Activated naive CD4-positive, alpha-beta T cell treated with anti-CD3 and anti-CD28 coated beads, Interleukin-2, amount 50 U/mL, for 72 hours (primary cell): ENCODE measurements at places on chromosomes 5 and 9.

GRCh38 chr9:116541402-116541801 lies 145.7 kb upstream of the TRIM32 start:
- no peak for DNase-seq

GRCh38 chr5:3373391-3373790 lies 222.2 kb upstream of the IRX1 start:
- DNase-seq, result no peak

GRCh38 chr5:10621832-10622231 lies 58.0 kb downstream of the ANKRD33B start:
- no peak for DNase-seq

- no peak for DNase-seq
Measured at GRCh38 chr9:126317513-126317912, 9.1 kb upstream of the MVB12B start.

- no peak for DNase-seq
Measured at GRCh38 chr5:73483676-73484075, 14.6 kb upstream of the BTF3 start.

GRCh38 chr9:129006328-129007034 lies 21.6 kb downstream of the SH3GLB2 start:
- DNase-seq, result peak; percentile 60

- no peak for DNase-seq
Measured at GRCh38 chr9:137969008-137969407, 91.4 kb downstream of the CACNA1B start.

DNA sequence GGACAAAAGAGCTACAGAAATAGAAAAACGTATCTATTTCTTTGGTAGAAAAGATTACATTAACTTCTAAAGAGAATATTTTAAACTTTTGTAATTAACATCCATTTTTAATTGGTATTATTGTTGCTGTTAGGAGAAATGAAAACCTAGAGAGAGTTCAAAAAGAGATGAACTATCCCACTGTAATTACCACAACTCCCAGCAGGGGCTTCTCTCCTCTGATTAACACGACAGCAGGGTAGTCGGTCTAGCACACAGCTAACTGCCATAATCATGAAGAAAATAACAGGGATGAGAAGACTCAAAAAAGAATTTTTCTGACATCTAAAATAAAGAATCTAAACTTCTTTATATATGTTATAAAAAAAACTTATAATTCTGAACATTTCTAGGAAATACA lies 86.2 kb upstream of the CDH9 start:
- DNase-seq, result no peak

- no peak for DNase-seq
Measured at GRCh38 chr5:37002176-37002751, 125.7 kb downstream of the NIPBL start.

DNA sequence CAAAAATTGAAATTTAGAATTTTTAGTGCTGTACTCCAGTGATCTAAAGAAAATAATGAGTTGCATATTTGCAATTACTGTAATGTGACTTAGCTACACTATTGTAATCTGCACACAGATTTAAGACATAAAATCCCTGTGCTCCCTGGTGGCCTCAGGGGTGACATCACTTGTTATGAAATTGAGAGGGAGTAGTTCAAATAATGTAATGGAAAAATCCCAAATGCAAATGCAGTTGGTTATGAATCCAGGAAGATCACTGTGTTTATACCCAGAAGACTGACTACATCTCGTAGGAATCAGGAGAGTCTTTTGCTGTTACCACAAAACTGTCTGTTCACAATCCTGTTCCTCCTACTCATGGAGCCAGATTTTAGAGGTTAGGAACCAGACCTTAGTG lies 178.7 kb upstream of the FBXL17 start:
- DNase-seq, result no peak

- DNase-seq, result peak; percentile 27
Measured at GRCh38 chr5:133421394-133421793, 190.9 kb downstream of the FSTL4 start.

- DNase-seq, result no peak
Measured at GRCh38 chr5:89756955-89757354, 652.6 kb downstream of the CETN3 start.

DNA sequence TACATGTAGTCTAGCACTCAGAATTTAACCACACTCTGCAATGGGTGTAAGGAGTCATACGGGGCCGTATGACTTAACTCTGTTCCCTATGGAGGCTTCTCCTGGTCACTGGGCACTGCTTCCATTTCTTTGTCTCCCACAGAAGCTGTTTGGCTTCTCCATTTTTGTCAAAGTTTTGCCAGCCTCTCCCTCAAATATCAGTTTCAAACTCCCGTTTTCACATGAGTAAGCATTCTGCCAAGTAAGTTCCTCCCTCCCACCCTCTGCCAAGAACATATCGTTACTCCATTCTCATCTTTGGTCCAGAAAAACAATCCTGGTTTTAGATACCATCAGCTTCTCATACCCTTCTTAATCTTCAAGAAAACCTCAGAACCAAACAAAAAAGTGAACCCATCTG lies 6.1 kb downstream of the AFAP1L1 start:
- no peak for DNase-seq

GRCh38 chr5:141338538-141339306 lies at the start of gene PCDHGA2:
TSS of gene PCDHGA2 (plus strand) at chr5:141338760.
- DNase-seq, result no peak

DNA sequence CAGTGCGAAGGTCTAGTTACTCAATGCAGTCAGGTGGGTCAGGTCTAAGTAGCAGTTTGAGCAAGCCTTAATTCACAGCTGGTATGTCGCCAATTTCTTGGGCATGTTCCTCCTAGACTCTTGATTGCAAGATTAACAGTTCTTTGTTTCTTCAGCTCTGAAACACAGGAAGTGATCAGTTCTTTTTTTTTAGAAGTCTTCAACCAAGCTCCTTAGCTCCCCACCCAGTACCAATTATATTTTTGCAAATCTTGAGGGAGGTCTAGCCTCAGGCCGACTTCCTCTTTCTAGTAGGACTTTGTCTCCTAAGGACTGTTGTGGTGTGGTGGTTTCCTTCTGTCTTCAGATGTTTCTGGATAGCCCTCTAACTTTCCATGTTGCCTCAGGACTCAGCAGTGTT lies 2054.2 kb downstream of the MAT2B start:
- no peak for DNase-seq

- no peak for DNase-seq
Measured at GRCh38 chr9:70112981-70113380, 69.3 kb downstream of the MAMDC2 start.

GRCh38 chr5:190366-191035 lies 794 bp upstream of the LRRC14B start:
- no peak for DNase-seq

- no peak for DNase-seq
Measured at GRCh38 chr5:103894882-103895281, 332.3 kb upstream of the NUDT12 start.

- no peak for DNase-seq
Measured at GRCh38 chr5:87746341-87746740, 333.6 kb upstream of the CCNH start.

GRCh38 chr5:96083361-96083881 lies 121.8 kb upstream of the ELL2 start:
- no peak for DNase-seq

- no peak for DNase-seq
Measured at GRCh38 chr5:34869256-34869655, 30.3 kb downstream of the TTC23L start.

- DNase-seq, result no peak
Measured at GRCh38 chr5:97548739-97549080, 365.7 kb upstream of the RIOK2 start.

DNA sequence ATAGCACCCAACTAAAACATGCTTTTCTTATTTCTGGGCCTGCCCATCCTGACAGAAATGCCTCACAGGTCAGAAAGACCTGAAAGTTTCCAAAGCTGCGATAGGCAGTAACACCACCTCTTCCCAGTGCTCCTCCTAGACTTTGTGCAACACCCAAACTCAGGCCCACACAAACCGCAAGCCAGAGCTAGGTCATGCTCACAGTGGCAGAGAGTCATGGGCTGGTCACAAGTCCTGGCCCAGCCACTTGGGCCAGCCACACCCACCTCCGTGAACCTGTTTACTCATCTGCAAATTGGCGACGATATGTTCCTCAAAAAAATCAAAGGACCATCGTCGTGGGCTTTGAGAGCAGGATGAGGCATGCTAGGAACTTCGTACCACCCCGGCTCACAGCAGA lies 44.0 kb upstream of the SLC25A51 start:
- DNase-seq, result no peak

DNA sequence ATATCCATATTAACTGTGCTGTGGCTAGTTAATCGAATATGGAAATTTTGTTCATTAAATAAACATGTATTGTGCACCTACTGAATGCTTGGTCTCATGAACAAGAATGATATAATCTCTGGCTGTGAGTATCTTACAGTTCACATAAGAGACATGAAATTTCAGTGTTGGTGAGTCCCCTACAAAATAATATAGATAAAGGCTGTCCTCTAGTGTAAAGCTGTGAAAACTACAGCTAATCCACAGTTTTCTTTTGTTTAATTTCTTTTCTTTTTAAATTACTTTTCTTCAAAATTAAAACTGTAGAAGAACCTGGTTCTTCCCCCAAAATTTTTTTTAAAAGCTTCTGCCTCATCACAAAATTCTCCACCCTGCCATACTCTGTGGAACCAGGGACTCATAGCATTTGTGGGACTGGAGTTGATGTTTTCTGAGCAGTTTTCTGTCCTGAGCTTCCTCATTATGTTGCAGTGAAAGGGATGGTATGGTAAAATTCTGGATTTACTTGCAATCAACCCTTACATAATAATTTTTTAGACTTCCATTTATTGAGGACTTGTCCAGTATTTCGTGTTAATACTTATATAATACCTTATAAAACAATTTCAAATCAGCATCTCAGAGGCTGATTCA lies 135.0 kb downstream of the STK32A start:
- DNase-seq, result no peak

GRCh38 chr5:22852807-22853660 lies at the start of gene CDH12:
TSS of gene CDH12 (minus strand) at chr5:22853344.
- DNase-seq, result no peak

- no peak for DNase-seq
Measured at GRCh38 chr5:77882670-77883257, 106.6 kb upstream of the TBCA start.

- no peak for DNase-seq
Measured at GRCh38 chr5:1720396-1721110, 79.1 kb downstream of the MRPL36 start.

DNA sequence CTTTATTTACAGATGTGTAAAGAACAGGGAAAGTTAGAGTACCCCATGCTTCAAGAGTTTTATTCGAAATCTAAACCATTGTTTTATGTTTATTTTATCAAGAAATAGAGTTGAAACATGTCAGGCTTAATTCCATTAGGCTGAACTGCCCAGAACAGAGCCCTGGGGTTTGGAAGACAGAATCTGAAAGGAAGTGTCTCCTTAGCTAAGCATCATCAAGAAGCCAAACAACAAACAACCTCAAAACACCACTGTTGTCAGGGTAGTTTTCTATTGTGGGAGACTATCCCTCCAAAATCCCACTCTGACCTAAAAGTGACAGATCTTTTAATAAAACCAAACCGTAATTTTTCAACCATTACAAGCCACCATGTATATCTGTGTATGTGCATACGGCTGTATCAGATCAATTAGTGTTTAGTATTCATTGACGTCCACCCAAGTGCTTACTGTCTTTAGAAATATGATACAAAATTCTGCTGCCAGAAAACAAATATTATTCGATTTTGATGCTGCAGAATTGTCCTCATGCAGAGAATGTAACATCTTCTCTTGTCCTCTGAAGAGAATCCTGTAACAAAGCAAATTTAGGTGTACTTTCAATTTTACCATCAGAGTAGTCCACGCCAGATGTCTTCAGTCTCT lies 271.9 kb upstream of the TMEM161B start:
- DNase-seq, result no peak

GRCh38 chr5:97529354-97529985 lies 346.4 kb upstream of the RIOK2 start:
- no peak for DNase-seq

GRCh38 chr5:170818232-170818631 lies 34.7 kb downstream of the GABRP start:
- no peak for DNase-seq
